ENCODE measurements at places on chromosomes 6 and 20.

DNA sequence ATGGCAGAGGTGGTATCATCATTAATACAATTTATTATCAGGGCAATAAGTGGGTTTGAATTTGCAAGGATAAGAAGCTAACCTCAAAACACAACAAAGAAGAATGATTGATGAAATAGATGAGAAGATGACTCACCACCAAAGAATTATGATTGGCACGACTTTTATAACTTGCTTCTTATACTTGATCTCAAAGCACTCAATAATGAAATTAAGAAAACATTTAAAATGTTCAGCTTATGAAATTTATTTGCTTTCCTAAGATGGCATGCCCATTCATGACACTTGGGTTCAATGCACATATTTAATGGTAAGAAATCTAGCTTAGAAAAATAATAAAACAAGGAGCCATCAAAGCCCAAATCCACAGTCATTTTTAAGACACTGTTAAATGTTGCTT is 477.5 kb downstream of the GJA1 start:
- no peak for DNase-seq

- DNase-seq: no peak
Measured at GRCh38 chr20:64082126-64082731, 2.0 kb downstream of the LKAAEAR1 start.

- DNase-seq: no peak
Measured at GRCh38 chr6:138652824-138653223, 120.7 kb upstream of the CCDC28A start.

DNA sequence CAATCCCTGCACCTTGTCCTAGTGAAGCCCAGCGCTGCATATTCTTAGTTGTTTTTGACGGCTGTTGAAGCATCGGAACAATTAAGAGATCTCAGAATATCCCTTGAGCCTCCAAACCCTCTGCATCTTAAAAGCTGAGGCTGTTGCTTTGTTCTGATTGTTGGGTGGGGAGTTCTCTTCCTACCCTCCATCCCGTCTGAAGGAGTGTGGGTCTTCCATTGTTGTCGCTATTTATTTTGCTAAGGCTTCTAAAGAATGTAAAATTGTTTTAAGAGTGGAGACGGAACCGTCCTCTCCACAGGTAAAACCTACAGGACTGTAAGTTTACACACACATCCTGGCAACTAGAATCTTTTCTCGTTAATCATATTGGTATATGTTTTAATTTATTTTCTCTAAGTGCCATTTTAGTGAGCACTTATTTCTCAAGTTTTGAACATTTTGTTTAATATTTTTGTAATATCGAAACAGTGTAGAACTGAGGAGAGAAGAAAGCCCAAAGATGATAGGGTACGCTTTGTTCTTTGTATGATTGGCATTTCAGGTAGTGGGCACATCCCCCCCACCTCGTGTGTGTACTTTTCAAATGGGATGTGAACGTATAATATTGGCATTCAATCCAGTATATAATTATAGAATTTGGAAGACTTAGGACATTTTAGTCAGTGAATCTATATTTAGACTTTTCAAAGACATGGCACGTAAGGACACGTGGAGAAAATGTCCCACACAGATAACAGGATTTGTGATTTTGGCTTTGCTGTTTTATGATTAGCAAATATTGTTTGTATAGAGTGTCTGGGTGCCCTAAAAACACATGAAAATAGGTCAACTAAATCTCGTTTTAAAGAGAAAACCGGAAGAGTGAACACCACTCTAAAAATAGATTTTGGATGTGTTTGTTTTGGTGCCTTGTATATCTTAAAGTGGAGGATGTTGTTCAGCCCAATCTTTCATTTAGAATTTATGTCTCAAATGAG is 1.3 kb downstream of the RNF146 start:
- DNase-seq: no peak

GRCh38 chr6:73525546-73526330 is 4.9 kb upstream of the EEF1A1 start:
- no peak for DNase-seq

GRCh38 chr6:117840541-117840983 is 66.5 kb upstream of the SLC35F1 start:
- peak; percentile 37 for DNase-seq

DNA sequence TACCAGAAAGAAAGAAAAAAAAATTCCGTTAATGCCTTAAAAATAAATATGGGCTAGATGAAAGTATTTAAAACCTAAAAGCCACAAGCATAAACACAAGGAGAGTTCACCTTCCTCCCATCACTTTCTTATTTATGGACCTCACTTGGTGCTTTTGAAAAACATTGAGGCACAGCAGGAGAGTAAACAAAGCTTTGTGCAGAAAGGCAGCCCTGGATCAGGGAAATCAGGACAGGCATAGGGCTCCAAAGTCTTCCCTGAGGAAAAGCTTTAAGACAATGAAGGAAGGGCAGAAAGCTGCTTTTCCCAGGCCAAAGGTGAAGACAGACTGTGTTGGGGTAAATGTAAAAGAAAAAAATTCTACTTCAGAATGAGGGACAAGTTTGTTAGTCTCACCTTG is 207.9 kb downstream of the CLVS2 start:
- no peak for DNase-seq

DNA sequence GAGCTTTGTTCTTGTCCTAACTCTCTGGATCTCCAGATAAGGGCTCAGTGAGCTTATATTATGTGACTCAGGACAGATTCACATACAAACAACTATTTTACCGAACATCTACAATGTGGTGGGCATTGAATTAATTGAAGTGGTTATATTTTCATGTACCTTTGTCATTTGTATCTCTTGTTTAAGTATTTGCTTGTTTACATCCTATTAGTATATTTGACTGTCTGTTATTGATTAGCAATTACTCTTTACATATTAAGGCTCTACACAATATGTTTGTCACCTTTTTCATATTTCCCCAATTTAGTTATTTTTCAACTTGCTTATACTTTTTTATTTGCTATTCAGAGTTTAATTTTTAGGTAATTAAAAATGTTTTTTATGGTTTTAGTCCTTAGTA is 222.4 kb downstream of the TFAP2C start:
- DNase-seq: no peak

DNA sequence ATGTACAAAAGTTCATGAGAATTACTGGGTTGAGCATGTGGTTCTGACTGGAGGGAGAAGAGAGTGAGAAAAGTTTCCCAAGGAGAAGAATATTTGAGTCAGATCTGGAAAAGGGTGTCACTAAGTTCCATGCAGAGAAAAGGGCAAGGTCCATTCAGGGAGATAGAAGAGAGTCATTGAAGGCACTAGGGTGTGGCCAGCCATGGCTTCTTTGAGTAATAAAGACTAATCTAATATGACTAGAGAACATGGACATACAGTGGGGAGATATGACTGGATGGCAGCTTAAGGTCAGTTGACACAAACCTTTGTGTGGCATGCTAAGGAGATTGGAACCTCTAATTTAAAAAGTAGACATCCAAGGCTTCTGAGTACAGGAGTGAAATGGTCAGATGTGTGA is 10.7 kb upstream of the SLC17A4 start:
- DNase-seq: no peak

DNA sequence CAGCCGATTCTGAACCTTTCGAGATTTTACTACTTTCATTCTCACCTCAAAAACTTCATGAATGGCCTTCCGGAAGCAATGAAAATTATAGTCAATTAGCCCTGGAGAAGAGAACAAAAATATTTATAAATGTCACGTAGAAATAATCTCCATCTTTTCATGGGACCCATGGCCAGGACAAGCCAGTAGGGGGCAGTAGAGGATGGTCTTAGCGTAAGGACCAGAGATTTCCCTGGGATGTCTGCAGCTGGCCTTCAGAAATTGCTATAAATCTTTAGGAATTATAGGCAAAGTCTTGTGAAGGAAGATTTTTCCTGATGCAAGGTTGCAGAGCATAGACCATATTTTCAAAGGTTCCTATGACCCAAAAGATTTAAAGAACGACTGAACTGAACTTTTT is 15.6 kb upstream of the UBE2J1 start:
- DNase-seq: peak; percentile 53

DNA sequence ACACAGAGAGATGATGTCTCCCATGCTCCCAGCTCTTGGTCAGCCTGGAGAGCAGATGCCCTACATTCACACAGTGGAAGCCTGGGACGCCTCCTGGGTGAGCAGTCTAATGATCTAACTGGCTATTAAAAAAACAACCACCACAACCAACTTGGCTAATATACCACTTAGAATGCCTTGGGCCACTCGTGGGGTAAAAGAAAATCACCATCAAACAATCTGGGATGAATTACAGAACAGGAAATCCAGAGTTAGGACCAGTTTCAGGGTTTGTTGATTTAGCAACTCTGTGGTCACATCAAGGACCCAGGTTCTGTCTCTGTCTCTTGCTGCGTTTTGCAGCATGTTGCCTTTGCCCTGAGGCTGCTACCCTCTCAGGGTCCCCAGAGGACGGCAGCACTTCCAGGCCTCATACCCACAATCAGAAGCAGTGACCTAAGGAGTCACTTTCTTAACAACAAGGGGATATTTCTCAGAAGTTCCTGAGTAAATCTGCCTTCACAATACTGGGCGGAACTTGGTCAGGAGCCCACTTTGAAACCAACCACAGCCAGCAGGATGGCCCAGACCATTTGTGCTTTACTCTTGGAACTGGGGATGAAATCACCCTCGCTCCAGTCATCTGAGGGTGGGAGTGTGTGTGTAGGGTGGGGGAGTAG is 118.7 kb downstream of the CLIC5 start:
- no peak for DNase-seq

DNA sequence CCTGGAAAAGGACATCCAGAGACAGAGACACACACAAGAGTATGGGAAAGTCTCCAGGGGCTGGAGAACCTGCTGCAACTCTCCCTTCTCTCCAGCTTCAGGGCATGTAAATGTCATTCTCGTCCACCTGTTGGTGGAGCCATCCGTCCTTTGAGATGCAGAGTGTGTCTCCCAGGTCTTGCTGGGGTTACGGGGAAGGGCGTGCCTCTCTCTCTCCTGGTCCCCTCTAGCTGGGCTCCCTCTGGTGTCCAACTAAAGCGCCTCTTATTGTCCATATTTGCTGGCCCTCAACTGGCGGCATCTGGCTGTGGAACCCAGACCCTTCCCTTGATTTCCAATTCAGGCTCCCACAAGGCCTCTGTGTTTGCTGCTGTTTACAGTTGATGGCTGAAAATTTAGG is 244.1 kb downstream of the BMP7 start:
- no peak for DNase-seq

DNA sequence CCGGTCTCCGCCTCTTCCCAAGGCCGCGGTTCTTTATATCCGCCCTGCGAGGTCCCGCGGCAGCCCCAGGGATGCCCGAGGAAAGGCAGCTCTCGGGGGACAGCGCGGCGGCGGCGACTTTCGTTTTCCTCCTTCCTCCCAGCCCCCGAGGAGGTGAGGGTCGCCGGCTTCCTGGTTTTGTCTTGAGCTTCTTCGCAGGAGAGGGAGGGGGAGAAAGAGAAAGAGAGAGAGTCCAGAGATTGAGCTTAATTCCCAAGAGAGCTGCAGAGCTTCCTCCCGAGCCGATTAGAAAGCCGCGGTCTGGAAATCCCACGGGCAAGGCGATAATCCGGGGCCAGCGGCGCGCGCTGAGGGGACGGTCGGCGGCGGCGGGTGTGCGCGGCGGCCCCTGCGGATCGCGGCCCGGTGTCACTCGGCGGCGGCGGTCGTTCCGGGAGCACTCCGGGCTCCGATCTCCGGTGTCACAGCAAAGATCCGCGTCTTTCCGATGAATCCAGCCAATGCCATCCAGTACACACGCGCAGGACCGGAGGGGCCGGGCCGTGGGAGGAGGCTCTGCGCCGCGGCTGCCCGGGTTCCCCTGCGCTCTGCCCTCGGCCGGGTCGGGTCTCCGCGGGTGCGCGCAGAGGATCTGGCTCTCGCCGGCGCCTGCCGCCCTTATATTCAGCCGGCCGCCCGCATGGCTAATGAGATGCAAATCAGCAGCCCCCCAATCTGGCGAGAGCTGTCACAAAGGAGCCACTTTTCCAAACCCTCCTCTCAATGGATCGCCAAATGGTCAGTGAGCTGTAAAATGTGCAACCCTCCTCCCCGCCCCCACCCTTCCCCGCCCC is at the start of gene DLL1:
TSS of gene DLL1 (minus strand) at position 783 of the 833 bp plus-strand sequence. CDS start 939 bp downstream, outside the sequence.
- DNase-seq: peak; percentile 72

GRCh38 chr20:54092021-54092420 is 21.6 kb upstream of the BCAS1 start:
- DNase-seq: no peak

DNA sequence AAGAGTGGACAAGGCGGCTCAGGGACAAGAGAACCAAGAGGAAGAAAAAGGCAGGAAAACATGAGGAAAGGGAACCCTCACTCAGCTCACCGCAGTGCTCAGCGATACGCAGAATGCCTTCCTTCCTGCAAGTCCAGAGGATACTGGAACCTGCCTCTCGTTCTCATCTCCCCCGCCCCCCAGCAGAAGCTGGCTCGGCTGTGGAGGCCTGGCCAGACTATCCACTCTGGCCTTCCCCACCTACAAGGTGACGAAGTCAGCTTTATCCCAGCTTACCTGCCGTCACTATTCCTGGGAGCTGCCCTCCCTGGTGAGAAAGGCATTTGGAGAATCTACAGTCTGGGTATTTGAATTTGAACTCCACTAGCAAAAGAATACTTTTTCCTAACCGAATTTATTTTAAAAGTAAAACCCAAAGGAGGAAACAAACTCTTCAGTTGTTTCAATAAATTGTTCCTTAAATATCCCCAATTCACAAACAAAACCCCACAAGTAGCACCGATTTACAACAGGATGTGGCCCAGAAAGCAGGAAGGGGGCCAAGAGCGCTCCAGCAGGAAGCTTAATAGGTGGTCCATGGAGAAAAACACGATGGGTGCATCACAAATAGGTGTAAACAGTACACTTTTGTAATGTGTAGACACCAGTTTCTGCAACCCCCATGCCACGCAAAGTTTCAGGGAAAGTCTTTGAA is 2.1 kb upstream of the DIDO1 start:
- no peak for DNase-seq

- DNase-seq: no peak
Measured at GRCh38 chr20:58749098-58749769, 56.6 kb downstream of the NPEPL1 start.

DNA sequence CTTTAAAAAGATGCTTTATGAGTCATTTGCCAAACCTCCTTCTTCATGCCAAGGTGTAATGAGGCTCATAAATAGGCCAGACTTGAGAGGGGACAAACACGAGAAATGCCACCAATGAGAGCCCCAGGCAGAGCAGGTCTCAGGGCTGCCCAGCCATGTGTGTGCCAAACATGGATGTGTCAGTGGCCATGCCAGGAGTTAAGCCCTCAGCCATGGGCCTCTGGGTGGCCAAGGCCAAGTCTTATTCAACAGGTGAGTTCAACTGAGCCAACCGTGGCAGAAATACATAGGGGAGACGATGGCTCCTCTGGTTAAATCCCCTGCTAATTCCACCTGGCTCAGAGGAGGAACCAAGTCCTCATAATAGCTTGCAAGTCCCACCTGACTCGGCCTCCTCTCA is 358.8 kb downstream of the PREX1 start:
- DNase-seq: no peak

GRCh38 chr6:109379711-109380110 is 2.6 kb downstream of the CD164 start:
- DNase-seq: no peak

- DNase-seq: no peak
Measured at GRCh38 chr20:44527716-44528199, 5.9 kb upstream of the SERINC3 start.

- no peak for DNase-seq
Measured at GRCh38 chr6:92538275-92538674, 881.1 kb downstream of the EPHA7 start.

GRCh38 chr6:44487002-44487401 is 99.5 kb downstream of the CDC5L start:
- no peak for DNase-seq

GRCh38 chr20:826695-827323 is 6.7 kb upstream of the FAM110A start:
- DNase-seq: no peak
